ENCODE measurements at places on chromosomes 6 and 20.

GRCh38 chr6:143967706-143968376 is 40.2 kb downstream of the PLAGL1 start:
- DNase-seq = no peak

- no peak for DNase-seq
These were observed 130.0 kb upstream of the PTPN1 start for GRCh38 chr20:50379991-50380696.

GRCh38 chr6:13715444-13715883 is 3.8 kb upstream of the RANBP9 start:
- no peak for DNase-seq

- no peak for DNase-seq
These were observed 37.6 kb downstream of the RSPH3 start for GRCh38 chr6:158962371-158962770.

DNA sequence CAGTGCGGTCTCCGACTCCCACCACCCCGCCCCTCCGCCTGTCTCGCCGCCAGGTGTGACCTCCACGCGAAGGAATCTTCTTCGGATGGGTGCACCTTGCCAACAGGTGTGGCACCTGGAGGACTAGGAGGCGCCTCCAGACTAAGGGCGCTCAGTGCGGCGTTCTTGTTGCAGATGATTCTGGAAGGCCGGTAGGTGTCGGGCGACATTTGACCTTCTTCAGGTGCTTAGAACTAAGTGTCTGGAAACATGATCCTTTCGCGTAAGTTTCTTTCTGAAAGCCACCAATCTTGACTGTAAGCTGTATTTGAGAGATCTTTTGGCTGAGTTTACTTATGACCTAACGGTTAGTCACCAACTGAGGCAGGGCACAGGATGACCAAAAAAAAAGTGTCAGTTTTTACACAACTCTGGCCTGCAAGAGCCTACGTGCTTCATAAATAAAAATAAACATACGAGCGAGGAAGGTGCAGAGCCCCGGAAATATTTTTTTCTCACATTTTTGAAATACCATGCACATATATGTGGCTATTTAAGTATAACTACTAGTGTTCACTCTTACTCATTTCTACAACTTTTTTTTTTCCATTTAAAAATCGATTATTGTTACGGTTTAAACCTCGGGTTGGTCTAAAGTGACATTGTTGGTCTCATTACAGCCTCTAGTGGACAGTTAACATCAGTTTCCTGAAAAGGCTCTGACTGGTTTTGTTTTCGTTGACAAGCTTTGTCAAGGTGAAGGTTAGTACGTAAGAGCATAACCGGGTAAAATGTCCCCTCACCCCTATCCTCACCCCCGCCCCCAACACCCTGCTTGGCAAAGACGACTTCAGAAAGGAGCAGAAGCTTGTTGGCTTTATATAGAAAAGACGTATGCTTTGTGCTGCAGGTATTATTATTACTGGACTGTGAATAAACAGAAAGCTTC is 1.6 kb upstream of the ATXN1 start:
- no peak for DNase-seq

GRCh38 chr6:157503018-157503747 is 122.2 kb downstream of the ZDHHC14 start:
- no peak for DNase-seq

DNA sequence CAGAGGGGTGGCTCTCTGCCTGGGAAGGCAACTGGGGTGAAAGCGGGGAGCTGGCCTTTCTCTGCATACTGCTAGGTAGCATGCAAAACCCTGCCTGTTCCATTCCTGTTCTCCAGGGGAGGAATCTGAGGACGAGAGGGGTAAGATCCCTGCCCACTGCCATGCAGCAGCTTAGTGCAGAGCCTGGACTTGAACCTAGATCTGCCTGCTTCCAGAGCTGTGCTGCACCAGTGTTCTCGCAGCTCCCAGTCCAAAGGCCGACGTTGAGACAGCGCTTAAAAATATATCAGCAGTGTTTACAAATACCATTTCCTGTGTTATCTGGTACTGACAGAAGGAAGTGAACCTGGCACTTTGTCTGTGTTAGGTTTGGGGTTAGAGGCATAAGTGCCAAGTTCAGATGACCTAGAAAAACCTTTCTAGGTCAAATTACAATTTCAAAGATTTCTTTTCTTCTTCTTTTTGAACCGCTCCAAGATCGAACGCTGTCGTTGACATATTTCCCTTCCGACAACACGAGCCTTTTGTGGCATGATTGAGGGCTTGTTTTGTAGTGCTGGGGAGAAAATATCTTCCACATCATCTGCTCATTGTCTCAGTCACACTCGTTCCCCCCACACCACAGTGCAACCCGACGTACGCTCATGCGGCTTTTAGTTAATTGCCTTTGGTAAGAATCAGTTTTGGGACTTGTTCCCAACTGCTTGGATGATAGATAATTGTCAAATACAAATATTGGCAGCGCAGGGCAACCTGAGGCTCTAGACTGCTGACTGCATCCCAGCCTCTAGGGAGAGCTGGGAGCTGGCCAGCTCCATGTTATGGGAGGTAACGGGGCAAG is 44.6 kb downstream of the TOX2 start:
- peak; percentile 33 for DNase-seq

- no peak for DNase-seq
These were observed 719 bp downstream of the SMPD2 start for GRCh38 chr6:109441069-109441816.

GRCh38 chr20:37353285-37353849 is 7.4 kb downstream of the SRC start:
- no peak for DNase-seq

DNA sequence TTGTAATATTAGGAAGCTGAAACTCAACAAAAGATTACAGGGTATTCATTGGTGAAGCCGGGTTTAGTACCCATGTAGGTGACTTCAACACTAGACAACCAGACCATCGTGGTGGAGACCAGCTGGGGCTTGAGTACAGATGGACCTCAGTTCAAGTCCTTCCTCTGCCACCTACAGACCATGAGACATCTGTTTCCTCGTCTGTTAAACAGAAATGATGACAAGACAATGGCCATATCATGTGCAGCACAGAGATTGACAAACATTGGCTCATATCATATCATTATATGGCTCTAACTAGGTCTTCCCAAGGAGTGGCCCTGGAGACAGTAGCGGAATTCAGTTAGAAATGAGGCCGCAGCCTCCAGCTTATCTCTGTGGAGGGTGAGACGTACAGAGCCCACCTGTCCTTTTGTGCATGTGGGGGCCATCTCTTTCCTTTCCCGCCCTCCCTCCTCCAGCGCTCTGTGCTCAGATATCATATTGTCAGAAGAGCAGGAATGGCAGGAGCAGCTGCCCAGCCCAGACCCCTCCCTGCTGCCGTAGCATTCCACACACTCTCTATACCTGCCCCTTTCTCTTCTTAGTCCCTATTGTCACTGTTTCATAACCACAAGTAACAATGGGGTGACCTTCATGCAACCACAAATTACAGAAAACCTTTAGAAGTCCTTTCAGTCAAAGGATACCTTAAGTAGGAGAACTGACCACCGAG is 75.1 kb downstream of the LY86 start:
- no peak for DNase-seq

DNA sequence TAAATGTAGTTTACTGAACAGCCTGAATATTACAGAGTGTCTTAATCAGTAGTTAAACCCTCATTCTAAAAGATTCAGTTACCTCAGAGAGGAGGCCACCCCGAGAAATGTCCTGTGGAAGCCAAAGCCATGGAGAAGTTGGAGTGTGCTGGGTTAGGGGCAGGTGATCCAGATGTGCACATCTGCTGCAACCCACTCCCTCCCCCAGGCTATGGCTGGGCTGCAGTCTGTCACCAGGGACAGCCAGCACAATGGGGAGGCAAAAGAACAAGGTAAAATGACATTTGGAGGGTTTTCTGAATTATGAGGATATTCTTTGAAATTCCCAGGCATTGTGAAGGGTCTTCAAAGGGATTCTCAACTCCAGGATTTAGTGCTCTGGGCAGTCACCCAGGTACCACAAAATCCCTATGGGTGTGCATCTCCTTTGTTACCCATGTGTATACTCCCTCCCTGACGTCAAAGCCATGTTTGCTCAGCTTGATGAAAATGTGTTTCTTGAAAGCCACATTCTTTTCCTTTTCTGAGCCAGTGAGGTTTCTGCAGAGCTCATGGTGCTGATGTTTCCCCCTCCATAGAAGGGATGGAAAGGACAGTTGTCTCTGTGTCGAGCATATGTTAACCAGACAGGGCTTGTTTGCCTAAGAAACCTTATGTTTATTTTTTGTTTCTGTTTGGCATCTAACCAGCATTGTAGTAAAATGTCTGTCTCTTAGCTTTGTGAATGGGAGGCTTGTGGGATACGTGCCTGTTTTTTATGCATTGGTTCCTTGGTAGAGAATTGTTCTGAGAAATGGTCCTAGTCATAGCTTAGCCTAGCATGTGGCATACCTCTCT is 212.3 kb upstream of the TBX18 start:
- no peak for DNase-seq

GRCh38 chr6:38269461-38270172 is 370.1 kb downstream of the BTBD9 start:
- no peak for DNase-seq

- DNase-seq = no peak
These were observed 66.2 kb downstream of the ROS1 start for GRCh38 chr6:117359581-117359980.

- no peak for DNase-seq
These were observed 249.0 kb upstream of the KCNG1 start for GRCh38 chr20:51271931-51272330.

- DNase-seq = no peak
These were observed 701.9 kb upstream of the MAP3K7 start for GRCh38 chr6:91288741-91289140.

GRCh38 chr6:166488076-166488685 is 98.3 kb downstream of the RAMACL start:
- DNase-seq = no peak

- DNase-seq = no peak
These were observed 25.1 kb upstream of the FBXO30 start for GRCh38 chr6:145839653-145840052.

DNA sequence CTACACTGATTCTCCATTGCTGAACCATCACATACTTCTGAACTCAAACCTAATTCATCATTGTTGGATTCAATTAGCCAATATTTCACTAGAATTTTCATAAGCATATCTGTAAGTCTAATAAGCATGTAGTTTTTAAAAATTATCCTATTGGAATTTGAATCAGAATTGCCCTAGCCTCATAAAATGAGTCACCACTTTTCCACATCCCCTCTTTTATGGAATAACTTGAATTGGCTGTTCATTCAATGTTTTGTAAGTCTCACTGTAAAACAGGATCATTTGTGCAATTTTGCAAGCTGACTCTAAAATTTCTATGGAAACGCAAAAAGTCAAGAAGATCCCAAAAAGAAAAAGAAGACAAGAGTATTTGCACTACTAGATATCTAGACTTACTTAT is 141.0 kb downstream of the HACE1 start:
- no peak for DNase-seq

DNA sequence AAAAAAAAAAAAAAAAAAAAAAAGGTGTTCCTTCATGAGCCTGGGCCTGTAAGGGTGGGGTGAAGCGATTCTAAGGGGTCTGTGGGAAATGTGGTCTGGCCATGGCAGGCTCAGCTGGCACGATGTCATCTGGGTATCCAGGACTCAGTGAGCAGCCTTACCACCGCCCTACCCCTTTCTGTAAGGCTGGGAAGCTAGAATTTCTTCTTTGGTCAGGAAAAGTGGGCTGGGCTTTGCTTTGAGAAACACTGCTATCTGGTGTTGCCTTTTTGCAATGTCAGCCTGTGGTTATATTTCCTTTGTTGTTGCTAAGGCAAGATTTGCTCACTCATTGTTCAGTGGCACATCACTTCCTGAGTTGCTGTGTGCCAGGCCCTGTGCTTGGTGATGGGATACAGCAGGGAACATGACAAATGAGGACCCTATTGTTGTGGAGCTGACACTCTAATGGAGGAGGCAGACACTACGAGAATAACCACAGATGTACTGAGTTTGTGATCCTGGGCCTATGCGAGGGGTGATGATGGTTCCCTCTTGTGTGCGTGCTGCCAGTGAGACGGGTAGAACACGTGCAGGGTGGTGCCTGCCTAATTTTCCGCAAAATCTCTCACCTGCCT is 45.9 kb upstream of the ZNFX1 start:
- no peak for DNase-seq

DNA sequence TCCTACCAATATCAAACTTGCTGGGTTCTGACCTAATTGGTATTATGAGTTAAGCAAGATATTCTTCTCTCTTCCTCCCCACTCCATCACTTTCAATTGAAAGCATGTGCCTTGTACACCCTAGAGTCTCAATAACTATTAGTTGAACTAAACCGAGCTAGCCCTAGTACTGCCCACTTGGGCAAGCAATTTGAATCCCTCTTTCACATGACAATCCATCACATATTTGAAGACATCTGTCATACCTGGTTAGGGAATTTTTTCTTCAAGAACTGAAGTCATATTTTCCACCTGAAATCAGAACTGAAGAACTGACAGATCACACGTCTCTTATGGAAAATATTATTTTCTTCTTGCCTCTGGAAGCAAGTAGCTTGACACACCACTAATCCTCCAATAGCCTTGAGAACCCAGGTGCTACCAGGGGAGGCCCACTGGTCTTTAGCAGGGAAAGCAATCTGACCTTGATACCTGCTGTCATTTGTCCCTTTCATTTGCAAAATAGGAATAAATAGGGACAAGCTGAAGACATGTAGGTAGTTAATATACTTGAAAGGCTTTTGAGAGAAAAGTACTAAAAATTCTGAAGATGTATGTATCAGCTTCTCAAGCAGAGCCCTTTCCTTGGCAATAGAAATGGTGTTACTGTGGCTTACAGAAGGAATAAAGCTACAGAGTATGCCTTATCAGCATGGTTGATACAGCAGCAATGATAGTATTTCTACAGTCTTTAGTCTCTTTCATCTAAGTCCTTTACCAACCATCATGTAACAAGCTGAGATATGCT is 71.4 kb downstream of the GJA10 start:
- DNase-seq = no peak

GRCh38 chr20:33475381-33476152 is 14.3 kb upstream of the CBFA2T2 start:
- no peak for DNase-seq

GRCh38 chr20:48668451-48668946 is 159.3 kb downstream of the PREX1 start:
- DNase-seq = no peak

GRCh38 chr6:133340557-133340956 is 99.4 kb downstream of the EYA4 start:
- no peak for DNase-seq

DNA sequence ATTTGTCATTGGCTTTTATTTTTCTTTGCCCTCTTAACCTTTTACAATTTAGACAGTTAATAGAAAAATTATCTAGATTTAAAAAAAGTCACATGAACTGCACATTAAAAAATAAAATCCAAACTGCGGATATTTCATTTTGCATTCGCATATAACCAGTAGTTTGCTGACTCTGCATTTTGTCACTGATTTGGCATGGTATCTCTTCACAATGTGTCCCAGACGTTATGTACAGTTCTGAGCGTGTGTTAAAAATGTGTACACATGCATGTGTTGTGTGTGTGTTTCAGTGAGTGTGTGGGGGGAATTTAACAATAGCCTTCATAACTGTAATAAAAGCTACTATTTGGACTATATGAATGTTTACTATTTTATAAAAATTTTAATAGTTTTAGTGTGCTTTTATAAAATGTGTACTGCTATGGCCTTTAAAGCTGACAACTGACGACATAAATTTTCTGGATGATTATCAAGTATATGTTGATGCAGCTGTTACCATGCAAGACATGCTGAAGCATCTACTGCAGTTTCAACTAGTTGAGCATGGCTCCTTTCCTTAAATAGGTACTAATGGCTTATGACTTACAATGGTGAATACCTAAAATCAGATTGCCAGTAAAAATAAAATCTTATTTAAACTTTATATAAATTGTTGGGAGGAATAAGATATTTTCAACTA is 67.7 kb downstream of the HMGCLL1 start:
- no peak for DNase-seq

- DNase-seq = no peak
These were observed 23.0 kb upstream of the BMP5 start for GRCh38 chr6:55898342-55898741.
